ENCODE measurements at places on chromosomes 6 and 20.

DNA sequence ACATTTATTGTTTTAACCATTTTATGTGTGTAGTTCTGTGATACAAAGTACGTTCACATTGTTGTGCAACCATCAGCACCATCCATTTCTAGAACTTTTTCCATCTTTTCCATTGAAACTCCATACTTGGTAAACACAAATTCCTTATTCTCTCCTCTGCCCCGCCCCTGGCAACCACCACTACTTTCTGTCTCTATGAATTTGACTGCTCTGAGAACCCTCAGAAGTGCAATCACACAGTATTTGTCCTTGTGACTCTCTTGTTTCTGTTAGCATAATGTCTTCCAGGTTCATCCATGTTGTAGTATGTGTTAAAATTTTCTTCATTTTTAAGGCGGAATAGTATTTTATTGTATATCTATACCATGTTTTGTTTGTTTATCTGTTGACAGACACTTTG lies 56.9 kb downstream of the DHX35 start:
- no peaks in the 10 kb centered on the region for H3K27me3 ChIP-seq
- no peak overlapping the region for H3K4me3 ChIP-seq
- DNase-seq: no peak
- H3K4me1 ChIP-seq: no peaks in the 10 kb centered on the region
- peaks cover 22% of the 10 kb centered on the region for H3K36me3 ChIP-seq

- no peak overlapping the region for H3K4me3 ChIP-seq
- no peak for DNase-seq
- H3K27me3 ChIP-seq: peaks cover 2% of the 10 kb centered on the region
- no peaks in the 10 kb centered on the region for H3K4me1 ChIP-seq
These were observed 18.9 kb downstream of the ZNF831 start for GRCh38 chr20:59182401-59183044.

DNA sequence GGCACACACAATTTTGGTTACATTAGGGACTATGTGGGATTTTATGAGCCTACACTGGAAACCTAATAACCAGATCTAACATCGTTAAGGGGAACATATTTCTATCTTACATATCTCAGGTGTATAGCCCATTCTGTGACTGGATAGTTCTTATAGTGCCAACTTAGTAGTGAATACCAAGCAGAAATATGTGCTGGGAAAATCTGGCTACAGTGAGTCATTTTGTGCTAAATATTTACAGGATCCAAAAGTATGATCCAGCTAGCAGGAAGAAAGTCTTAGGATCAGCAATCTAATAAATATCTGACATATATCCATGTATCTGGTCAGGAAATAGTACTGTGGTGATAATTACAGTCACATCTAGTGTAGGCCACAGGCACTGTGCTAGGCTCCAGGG lies 94.6 kb upstream of the INSM1 start:
- H3K27me3 ChIP-seq: peaks cover 3% of the 10 kb centered on the region
- no peak for DNase-seq
- no peak overlapping the region for H3K4me3 ChIP-seq
- no peaks in the 10 kb centered on the region for H3K4me1 ChIP-seq
- no peaks in the 10 kb centered on the region for H3K36me3 ChIP-seq
- H3K27ac ChIP-seq: no peak overlapping the region

GRCh38 chr20:36271639-36272546 lies 34.2 kb upstream of the DLGAP4 start:
- no peak overlapping the region for H3K4me3 ChIP-seq
- no peak overlapping the region for H3K27ac ChIP-seq
- H3K36me3 ChIP-seq: no peaks in the 10 kb centered on the region
- H3K4me1 ChIP-seq: no peaks in the 10 kb centered on the region

GRCh38 chr6:30800871-30801270 lies 56.5 kb upstream of the IER3 start:
- no peaks in the 10 kb centered on the region for H3K4me1 ChIP-seq
- H3K36me3 ChIP-seq: no peaks in the 10 kb centered on the region
- no peaks in the 10 kb centered on the region for H3K27me3 ChIP-seq

GRCh38 chr20:2101057-2101864 lies at the start of gene STK35:
STK35 (plus strand) TSS chr20:2101827; CDS start chr20:2101882, 55 bp downstream.
- H3K36me3 ChIP-seq: no peaks in the 10 kb centered on the region
- peak within 1 kb of the TSS; percentile 92 for H3K27ac ChIP-seq
- DNase-seq: peak; percentile 92
- H3K27me3 ChIP-seq: no peaks in the 10 kb centered on the region
- peak within 1 kb of the TSS; percentile 67 for H3K4me3 ChIP-seq

DNA sequence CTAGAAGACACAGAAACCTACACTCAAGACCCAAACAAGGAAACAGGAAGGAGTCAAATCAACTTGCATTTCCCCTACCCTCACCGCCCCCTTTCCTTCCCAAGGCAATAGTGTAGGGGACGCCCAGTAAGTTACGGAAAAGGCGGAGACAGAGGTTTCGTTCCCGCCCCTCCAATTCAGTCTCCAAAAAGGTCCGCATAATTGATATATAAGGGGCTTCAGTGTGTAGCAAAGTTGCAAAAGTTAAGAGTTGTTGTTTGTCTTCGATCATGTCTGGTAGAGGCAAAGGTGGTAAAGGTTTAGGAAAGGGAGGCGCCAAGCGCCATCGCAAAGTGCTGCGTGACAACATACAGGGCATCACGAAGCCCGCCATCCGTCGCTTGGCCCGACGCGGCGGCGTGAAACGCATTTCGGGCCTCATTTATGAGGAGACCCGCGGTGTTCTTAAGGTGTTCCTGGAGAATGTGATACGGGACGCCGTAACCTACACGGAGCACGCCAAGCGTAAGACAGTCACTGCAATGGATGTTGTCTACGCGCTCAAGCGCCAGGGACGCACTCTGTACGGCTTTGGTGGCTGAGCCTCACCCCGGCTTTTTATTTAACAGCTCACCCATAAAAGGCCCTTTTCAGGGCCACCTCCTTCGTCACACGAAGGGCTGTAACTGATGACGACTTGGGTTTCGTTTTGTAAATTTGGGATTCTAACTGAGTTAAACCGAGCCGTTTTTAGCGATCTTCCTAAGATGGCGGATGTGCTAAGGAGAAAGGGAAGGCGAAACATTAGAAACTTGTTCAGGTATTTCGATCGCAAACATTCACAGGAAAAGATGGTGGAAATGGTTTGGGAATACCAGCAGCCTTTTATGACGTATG lies 124.6 kb upstream of the BTN3A2 start:
- no peaks in the 10 kb centered on the region for H3K27me3 ChIP-seq
- no peaks in the 10 kb centered on the region for H3K36me3 ChIP-seq
- H3K4me3 ChIP-seq: peak overlapping the region; percentile 46

DNA sequence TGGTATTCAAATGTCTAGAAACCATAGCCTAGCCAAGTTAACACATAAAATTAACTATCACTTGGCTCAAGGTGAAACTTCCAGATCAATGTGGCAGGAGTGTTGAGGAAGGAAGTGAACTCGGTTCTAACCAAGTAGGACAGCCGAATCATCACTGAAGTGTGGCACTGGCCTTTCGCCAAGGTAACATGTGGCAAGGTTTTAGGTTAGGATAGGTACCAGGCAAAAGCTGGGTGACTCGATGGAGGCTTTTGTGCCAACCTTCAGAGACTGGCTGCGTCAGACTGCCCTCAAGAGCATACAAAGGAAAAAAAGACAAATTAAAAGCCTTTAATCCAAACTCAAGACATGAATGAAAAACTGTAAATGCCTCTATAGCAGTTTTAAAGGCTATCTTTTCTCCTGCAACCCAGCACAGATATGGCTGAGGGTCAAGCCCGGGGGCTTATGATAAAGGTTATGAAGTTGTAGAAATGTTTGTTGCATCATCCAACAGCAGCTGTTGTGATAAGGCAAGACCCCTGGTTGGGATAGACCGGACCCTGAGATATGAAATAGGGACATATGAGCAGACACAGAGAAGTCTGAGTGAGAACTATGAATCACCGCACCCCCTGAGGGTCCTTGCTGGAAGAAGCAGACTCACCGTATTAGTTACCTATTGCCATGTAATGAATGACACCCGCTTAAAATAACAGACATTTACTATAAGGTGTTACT lies 11.9 kb downstream of the PSMB9 start:
- H3K27me3 ChIP-seq: no peaks in the 10 kb centered on the region
- no peaks in the 10 kb centered on the region for H3K4me1 ChIP-seq
- H3K36me3 ChIP-seq: no peaks in the 10 kb centered on the region
- no peak overlapping the region for H3K4me3 ChIP-seq

DNA sequence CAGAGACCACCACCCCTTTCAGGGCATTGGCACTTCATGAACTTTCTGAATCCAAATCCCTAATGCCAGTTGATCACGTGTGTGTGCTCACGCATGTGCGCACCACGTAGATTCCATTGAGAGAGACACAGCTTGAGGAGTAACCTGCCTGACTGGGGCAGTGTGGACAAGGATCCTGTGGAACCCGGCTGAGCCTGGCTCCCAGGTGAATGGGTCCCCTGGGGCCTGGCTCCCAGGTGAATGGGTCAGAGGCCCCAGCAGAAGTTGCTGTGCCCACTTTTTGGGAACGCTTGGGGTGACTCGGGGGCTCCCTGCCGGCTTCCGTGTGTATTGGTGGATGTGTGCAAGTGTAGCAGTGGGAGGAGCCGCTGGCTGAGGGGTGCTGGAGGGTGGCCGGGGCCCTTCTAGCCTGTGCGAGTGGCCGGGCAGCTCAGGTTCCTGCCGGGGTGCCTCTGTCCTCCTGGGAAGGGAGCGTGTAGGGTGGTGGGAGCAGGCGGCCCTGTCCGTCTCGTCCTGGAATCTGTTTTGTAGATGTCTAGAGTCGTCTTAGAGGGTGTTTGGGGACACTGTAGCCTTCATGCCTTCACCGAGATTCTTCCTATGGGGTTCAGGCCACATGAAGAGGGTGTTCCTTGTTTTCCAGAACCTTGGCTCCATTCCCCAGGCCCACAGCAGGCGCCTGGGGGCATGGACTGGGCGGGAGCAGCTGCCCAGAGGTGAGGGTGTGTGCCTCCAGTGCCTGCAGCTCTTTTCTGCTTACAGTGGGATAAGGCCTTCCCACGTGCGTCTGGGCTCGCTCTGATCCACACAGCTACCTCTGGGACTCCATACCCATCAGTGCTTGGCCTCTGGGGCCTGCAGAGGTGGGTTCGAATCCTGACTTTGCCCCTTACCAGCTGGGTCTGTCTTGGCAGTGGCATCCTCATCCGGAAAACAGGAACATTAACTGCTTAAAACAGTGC lies 3.2 kb downstream of the RBM38 start:
- DNase-seq: peak; percentile 74
- H3K36me3 ChIP-seq: no peaks in the 10 kb centered on the region
- no peaks in the 10 kb centered on the region for H3K27me3 ChIP-seq
- H3K4me3 ChIP-seq: no peak overlapping the region

DNA sequence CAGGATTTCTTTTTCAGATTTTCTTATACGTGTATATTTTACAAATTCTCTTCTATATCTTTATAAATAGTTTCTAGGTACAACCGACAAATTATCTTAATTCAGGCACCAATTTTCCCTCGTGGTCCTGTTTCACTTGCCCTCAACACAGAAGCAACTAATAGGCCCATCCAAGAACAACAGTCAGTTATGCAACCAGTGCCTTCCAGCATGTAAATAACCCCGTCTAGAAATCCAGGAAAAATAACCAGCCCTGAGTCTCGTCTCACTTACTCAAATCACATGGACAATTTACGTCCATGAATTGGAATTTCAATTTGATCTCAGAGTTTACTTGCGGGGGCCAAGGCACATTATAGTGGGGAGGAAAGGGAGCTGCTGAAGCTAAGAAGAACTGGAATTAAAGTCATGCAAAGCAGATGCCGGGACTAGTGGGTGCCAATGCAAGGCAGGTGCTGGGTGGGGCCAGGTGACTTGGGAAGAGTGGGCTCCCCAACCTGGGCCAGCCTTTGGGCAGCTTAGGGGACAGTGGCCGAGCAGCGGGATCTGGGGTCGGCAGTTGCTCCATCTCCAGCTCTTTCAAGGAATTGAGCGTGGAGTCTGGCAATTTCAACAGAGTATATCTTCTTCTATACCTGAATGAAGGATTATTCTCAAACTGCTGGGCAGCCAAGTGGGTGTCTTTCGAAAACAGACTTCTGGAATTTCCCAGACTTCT lies 121.7 kb downstream of the EDN3 start:
- H3K4me1 ChIP-seq: no peaks in the 10 kb centered on the region
- H3K4me3 ChIP-seq: no peak overlapping the region
- H3K27ac ChIP-seq: no peak overlapping the region
- H3K27me3 ChIP-seq: no peaks in the 10 kb centered on the region

GRCh38 chr20:53708129-53708968 lies 114.7 kb upstream of the ZNF217 start:
- no peaks in the 10 kb centered on the region for H3K27me3 ChIP-seq
- DNase-seq: no peak
- H3K36me3 ChIP-seq: no peaks in the 10 kb centered on the region
- H3K4me3 ChIP-seq: no peak overlapping the region

DNA sequence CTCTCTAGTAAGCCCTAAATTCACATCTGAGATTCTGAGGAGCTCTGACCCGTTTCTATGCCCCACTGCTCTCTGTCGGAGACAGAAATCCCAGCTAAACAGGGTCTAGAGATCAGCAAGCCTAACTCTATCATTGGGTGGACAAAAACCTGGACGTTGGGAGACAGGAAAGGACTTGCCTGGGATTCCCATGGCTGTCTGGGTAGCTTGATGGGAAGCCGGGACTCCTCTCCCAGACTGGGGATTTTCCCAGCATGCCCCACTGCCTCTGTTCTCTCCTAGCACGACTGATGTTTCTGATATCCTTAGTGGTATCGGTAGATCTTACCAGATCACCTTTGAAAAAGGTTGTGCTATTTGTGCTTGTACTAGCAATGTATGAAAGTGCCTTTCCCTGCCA lies 22.9 kb downstream of the DUSP22 start:
- H3K27ac ChIP-seq: no peak overlapping the region
- no peaks in the 10 kb centered on the region for H3K4me1 ChIP-seq
- no peak for DNase-seq
- H3K36me3 ChIP-seq: no peaks in the 10 kb centered on the region
- H3K27me3 ChIP-seq: no peaks in the 10 kb centered on the region

DNA sequence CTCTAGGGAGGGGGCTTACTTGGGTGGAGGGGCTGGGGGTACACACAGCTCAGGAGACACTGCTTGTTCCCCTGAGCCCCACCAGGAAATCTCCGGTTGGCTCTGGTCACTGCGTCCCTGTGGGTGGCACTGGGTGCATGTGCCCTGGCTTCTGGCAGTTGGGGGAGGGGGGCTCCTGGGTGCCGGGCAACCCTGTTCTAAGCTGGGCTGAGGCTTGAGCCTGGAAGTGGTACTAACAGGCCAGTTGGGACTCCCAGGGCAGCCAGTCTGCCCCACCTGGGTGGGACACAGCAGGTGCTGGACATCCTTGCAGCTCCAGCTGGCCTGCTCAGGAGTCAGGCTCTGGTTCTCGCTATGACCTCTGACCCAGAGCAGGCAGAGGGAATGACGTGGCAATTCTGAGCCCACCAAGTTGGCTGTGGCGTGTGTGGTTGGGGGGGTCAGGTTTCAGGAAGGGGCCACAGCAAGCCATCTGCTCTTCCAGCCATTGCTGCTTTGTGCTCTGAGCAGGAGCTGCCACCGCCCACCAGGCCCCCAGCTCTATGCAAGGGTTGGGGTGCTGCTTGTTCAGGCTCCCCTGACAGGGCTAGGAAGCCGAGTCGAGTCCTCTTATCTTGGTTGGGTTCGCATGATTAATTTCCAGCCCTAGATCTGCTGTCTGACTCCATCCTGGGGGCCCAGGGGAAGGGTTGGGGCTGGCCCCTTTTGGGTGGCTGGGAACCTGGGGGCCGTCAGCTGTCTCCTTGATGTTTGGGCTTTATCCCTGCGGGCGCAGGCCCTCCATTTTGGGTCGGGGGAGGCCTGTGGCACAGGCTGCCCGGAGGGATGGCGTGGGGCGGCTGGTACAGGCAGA lies 590 bp downstream of the C20orf204 start:
- DNase-seq: no peak
- no peaks in the 10 kb centered on the region for H3K36me3 ChIP-seq
- no peak overlapping the region for H3K4me3 ChIP-seq
- H3K27ac ChIP-seq: no peak overlapping the region
- H3K4me1 ChIP-seq: no peaks in the 10 kb centered on the region

Data from aorta (tissue), 5 donors.